ENCODE measurements at places on chromosomes 6 and 20.

- DNase-seq, result no peak
Observed at GRCh38 chr6:128754658-128755256, 128.2 kb upstream of the LAMA2 start.

- DNase-seq, result no peak
Observed at GRCh38 chr6:3724451-3725144, 26.9 kb downstream of the PXDC1 start.

- no peak for DNase-seq
Observed at GRCh38 chr6:124682751-124683150, 279.5 kb upstream of the RNF217 start.

GRCh38 chr6:113875470-113875869 is 18.3 kb downstream of the MARCKS start:
- DNase-seq, result no peak

GRCh38 chr6:2732503-2733089 is 18.1 kb downstream of the MYLK4 start:
- no peak for DNase-seq

DNA sequence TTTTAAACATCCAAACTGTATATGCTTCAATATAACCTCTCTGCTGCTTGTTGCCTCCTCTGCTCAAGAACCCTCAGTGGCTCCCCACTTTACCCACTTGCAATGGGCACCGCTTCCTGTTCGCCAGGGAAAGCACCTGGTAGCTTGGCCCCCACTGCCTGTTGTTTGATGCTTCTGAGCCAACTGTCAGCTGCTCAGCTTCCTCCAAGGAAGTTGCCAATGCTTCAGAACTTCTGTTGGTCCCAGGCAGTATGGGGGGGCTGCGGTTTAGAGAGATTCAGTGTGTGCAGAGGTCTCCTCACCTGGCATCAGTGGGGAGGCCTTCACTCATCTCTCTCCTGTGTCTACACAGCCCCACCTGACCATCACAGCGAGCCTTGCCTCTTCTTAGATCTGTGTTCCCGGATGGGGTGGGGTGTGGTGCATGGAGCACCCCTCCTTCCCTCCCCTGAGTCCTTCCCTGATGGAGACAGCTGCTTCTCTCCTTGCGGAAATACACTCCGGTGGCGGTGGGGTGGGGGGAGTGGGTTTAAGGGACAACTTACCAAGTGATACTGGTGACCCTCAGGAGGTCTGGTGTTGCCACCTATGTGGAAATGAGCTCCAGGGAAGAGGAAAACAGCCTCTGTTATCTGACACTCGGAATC is 308.1 kb downstream of the CDH26 start:
- DNase-seq, result peak; percentile 26

DNA sequence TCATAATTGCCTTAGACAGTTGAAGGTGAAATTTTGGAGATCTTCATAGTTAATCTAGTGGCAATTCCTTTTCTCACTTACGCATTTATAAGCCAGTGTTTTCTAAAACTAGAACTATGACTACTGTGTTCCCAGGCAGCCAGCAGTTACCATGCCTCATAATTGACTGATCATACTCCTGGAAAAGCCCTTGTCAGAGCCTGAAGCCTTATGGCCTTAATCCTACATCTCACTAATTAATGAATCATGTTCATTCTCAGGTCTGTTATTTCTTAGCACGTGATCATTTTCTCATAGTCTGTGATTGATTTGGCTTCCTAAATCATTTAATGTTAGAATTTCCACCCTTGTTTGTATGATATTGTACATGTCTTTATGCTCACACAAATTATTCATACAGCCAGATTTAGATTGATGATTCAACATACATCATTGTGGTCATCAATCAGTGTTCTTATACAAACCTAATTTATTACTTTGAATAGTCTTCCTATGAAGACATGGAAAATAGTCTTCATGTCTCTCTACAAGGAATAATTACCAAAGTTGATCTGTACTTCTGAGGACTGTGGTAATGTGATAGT is 132.6 kb upstream of the ASCC3 start:
- DNase-seq, result no peak

- DNase-seq, result no peak
Observed at GRCh38 chr6:138286698-138287097, 68.4 kb upstream of the PBOV1 start.

- no peak for DNase-seq
Observed at GRCh38 chr6:116388924-116389323, 18.2 kb downstream of the DSE start.

GRCh38 chr20:63977739-63978276 is 1.6 kb downstream of the SAMD10 start:
- DNase-seq, result peak; percentile 61

- no peak for DNase-seq
Observed at GRCh38 chr6:85676086-85676729, 33.5 kb upstream of the SYNCRIP start.

All from activated gamma-delta T cell treated with Interleukin-2 at 50 U/mL for 16 hours (primary cell).